ENCODE measurements at places on chromosomes 5 and 9.

DNA sequence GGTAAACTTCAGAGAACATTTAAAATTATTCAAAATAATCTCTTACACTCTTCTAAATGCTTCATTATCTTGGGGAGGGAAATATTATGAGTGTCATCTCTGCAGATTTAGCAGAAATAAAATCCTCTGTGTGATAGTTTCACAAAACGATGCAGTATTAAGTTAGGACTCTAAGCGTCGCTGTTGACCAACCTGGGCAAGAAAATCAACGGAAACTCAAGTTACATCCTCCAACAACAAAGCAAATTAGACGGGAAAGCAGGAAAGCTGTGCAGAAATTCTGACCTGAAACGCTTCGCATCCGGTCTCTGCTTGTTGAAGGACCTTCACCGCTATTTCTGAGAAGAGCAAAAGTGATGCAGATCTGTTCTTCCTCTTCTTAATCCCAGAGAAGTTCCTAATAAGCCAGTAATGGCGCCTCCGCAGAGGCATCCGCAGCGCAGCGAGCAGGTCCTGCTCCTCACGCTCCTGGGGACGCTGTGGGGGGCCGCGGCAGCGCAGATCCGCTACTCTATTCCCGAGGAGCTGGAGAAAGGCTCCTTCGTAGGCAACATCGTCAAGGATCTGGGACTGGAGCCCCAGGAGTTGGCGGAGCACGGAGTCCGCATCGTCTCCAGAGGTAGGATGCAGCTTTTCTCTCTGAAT lies at the start of gene PCDHGA6:
Gene PCDHGA6, plus strand, starts transcription at position 219 of the 645 bp plus-strand sequence. Its CDS starts 193 bp downstream, at position 412.
- DNase-seq: peak; percentile 31

DNA sequence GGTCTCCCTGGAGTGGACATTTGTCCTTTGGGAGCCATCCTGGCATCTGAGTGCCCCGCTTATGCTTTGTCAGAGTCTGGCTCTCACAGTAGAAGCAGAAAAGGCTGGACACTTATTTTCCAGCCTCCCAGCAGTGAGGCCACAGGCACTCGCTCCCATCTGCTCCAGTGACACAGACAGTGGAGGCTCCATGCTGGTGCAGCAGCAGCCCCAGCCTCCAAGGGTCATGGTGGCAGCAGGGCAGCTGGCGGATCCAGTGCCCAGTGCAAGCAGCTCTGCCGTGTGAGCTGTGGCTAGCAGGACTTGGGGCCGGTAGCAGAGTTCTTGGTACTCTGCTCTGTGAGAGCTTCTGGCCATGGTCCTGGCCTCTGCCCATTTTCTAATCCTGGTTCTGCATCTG lies 157.3 kb upstream of the ALDH1B1 start:
- DNase-seq: no peak

DNA sequence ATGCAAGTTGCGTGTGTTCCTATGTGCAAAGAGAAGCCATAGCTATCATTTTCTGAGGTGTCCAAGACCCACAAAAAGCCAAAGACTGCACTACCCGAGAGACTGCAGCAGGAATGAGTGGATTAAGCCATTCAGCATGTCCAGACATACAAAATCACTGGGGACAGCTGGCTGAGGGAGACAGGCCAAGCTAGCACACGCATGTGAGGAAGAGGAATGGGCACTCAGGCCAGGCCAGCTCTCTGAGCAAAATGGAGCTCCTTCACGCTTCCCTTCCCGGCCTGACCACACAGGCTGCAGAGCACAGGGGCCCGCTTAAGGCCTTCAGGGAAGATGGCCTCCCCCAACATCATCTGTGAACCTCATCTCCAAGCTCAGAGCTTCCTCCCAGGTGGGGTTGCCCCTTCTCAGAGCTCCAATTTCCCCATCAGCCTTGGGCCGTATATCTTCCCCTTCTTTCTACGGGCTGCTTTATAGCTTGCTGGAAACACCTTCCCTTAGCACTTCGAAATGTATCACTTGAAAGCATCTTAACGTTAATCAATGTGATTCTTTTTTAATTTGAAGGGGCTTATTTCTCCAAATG lies 8.4 kb downstream of the DCANP1 start:
- no peak for DNase-seq

GRCh38 chr5:81162501-81162900 lies 70.6 kb upstream of the CKMT2 start:
- no peak for DNase-seq

DNA sequence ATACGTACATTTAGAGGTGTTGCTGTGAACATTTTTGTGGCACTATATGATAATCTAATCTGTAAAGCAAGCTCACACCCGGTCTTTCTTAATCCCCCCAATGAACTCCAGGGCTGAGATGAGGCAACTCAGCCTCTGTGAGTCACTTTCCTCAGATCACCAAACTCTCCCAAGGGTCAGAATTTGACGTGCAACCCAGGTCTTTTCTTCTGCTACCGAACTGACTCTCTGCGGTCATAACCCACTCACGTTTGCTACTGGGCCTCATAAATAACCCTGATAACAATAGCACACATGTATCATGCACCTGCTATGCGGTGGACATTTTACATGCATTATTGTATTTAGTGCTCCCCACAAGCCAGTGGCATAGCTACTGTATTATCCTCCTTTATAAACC lies 153.1 kb downstream of the DROSHA start:
- DNase-seq: peak; percentile 89

DNA sequence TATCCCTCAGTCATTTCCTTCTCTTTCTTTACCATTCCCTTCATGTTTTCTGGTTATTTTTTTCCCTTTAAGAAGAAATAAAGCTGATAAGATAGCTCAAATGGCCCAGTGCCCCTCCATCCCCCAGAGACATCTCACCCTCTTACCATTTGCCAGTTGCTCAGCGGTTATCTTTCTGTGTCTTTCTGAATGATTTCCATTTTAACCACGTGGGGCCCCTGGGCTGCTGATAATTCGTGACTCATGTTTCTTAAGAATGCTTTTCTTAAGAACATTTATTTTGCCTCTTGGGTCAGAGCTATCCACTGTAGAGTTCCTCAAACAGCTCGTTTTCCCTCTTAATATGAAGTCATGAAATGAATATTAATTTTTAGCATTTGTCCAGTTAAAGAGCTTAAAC lies 147.8 kb downstream of the MAST4 start:
- DNase-seq: peak; percentile 45

- peak; percentile 49 for DNase-seq
Measured at GRCh38 chr5:173778784-173779304, 109.3 kb upstream of the CPEB4 start.

- no peak for DNase-seq
Measured at GRCh38 chr5:1050423-1051365, 42.1 kb downstream of the NKD2 start.

DNA sequence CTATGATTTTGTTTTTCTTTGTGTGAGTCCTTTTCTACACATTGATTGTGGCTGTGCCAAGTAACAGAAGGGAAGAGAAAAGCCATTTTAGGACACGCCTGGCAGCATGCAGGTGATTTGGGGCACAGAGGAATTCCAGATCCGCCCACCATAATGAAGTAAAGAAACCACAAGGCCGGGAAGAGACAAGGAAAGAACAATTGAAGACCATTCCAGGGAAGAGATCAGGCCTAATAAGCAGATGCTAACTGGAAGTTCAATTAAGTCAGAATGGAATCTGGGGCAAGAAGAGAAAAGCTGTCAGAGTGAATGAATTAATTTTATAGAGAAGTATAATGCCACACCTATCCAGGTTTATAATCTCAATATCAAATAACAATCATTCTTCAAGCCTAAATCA lies 110.2 kb upstream of the ISL1 start:
- no peak for DNase-seq

DNA sequence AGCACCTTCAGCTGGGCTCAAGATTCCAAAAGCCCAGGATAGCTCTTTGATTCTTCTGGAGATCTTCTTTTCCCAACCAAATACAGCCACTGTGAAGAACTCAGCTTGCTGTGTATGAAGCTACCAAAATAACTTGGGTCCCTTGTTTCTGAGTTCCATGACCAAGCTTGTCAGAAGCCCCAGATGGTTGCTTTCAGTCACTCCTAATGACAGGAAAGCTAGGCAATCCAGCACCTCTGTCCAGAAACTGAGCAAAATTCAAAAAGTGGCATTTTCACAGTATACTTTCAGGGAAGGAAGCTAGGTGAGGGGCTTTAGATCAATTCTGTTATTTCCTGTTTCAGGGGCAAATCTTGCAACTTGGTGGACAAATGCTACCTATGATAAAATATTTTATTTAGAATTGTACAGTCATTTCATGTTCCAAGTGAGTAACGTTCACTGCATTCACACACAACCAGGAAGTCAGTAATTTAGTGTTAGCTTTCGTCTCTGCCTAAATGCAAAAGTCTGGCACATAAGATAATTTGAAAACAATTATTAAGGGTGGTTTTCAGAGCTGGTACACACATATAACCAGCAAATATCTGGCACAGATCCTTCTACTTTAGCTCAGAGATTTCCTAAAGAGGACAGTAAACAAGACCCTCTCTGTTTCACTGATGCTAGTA lies 330.1 kb downstream of the GLIS3 start:
- no peak for DNase-seq

GRCh38 chr5:136890431-136891148 lies 525.2 kb upstream of the TRPC7 start:
- no peak for DNase-seq

- DNase-seq: peak; percentile 93
Measured at GRCh38 chr9:16726718-16727451, 143.6 kb downstream of the BNC2 start.

DNA sequence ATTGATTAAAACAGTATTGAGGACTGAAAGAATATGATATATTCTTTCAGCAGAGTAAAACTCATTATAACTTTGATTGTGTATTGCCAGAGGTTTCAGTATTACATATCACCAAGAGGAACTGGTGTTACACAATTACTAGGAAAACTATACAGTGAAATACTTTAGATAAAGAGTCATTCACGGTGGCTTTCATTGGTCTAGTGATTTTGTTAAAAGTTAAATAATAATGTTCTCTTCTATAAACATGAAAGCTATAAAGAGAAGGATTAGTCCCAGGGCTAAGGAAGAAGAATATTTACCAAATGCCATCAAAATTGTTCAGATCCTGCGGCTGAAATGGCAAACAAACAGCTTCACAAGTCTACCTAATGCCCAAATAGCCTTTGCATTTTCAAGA lies 306.2 kb downstream of the SEMA5A start:
- DNase-seq: peak; percentile 56

DNA sequence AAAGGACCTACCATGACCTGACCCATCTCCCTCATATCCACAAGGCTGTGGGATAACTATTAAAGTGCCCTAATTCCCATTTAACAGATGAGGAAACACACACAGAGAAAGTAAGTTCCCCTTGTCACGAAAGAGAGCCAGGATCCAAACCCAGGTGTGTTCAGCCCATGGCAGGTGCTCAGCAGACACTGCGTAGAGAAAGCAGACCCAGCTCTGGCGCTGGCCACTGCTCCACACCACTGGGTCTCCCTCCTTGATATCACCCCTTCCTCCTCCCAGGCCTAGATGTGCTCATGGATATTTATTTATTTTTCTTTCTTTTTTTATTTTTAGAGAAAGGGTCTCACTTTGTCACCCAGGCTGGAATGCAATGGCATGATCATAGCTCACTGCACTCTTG lies 24.0 kb upstream of the CORO2A start:
- DNase-seq: no peak

GRCh38 chr5:95794070-95794516 lies 28.4 kb downstream of the GLRX start:
- peak; percentile 89 for DNase-seq

DNA sequence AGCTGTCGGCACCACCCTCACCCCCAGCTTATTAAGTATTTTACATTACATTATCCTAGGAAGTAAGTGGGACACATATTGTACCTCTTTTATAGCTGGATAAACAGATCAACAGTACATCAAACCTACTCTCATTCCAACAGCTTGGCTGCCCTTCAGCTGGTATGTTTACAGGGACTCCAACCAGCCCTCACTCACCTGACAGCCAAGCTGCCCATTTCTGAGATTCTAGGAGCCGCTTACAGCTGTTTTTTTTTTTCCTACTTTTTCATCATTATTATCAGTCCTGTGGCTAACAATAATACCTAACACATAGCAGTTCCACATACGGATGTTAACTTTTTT lies 13.4 kb upstream of the CREBRF start:
- DNase-seq: no peak

DNA sequence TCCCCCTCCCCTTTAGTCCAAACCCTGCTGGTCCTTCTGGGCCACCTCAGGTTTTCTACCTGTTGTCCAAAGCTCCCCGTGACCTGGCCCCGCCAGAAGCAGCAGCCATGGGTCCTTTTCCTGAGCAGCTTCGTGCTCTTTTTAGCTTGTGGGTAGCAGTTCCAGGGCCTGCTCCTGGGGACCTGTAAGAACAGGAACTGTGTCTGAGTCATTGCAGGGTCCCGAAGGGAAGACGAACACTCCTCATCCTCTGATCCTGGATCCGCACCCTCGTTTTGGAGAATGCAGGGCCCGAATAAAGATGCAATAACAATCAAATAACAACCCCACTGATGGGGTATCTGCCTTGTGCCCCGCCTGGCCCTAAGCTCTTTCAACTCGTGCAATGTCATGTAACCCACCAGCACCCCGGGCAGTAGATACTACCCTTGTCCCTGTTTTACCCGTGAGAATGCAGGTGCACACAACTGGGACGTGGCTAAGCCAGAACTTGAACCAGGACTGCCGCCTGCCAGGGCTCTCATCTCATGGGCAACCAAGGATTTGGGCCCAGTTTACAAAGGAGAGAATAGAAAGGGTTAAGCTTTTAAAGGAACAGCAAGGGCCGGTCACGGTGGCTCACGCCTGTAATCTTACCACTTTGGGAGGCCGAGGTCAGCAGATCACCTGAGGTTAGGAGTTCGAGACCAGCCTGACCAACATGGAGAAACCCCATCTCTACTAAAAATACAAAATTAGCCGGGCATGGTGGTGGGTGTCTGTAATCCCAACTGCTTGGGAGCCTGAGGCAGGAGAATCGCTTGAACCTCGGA lies 33.2 kb downstream of the NEK6 start:
- no peak for DNase-seq

DNA sequence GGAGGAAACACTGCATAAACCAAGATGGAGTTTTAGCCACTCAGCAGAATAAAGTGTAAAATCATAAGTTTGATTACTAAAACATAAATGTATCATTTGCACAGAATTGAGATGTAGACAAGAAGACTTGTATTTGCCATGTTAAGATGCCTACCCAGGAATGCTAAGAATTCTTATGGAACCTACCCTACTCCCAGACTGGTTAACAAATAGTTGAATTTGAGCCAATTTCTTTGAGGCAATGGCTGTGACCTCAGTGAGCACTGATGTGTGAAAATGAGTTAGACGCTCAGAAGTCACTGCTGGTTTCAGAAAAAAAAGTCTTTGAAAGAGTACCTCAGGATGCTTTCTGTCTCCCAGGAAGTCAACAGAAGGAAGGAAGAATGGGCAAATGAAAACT lies 95.6 kb downstream of the ESM1 start:
- DNase-seq: peak; percentile 76

- DNase-seq: no peak
Measured at GRCh38 chr5:143390258-143390657, 13.2 kb downstream of the NR3C1 start.

DNA sequence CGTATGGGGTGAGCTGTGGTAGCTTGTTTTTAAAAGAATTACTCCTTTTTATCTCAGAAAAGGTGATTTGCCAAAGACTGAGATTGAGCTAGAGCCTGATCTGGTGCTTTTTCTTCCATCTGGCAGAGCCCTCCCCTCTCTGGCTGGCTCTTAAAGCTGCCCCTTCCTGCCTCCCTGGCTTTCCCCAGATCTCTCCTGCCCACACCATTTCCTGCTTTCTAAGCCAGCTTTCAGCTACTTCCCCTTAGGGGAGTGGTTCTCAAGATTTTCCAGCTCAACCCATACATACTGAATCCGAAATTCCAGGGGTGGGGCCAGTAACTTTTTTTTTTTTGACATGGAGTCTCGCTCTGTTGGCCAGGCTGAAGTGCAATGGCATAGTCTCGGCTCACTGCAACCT lies 4.8 kb upstream of the ACOT12 start:
- DNase-seq: no peak

GRCh38 chr9:37979844-37980243 lies 75.9 kb upstream of the SLC25A51 start:
- DNase-seq: no peak
